ENCODE measurements at places on chromosomes 4 and X.
A peak's percentile ranks its signal among the peaks of the same experiment; 100 is the strongest.

GRCh38 chr4:53717064-53717549 is 125.8 kb upstream of the LNX1 start:
- no peak for DNase-seq

GRCh38 chr4:89371614-89372013 is 64.0 kb upstream of the GPRIN3 start:
- DNase-seq = no peak

DNA sequence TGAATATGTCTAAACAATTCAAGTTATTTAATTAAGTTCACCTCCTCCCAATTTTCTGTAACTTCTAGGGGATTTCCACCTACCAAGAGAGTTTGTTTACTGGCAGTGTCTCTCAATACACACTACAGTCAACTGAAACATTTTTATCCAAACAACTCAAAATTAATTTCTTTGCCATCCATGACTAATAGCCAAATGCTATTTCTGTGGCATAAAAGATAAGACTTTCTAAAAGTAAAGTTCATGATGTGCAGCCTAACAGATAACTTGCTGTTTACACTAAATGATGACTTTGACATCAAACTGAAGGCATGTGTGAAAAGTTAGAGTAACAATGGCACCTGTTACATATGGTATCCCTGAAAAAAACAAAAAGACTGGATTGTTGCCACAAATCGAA is 7.3 kb downstream of the TAB3 start:
- no peak for DNase-seq

DNA sequence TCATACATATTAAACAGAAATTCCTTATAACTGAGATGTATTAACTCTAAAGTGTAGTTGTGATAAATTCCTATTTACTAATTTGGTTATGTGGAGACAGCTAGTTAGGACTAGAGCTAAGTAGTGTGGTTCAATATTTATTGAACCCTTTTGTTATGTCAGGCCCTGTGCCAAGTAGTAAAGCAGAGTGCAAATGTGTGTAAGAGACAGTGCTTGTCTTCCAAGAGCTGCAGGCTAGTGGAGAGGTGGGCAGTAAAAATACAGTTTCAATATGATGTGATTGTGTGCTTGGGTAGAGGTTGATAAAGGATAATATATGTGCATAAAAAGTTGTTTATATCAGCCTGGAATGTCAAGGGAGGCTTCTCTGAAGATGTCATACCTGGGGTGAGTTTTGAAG is 80.0 kb downstream of the TBC1D19 start:
- DNase-seq = no peak

GRCh38 chrX:148574237-148574973 is 74.0 kb downstream of the AFF2 start:
- no peak for DNase-seq

- no peak for DNase-seq
Observed at GRCh38 chr4:122583906-122584305, 37.0 kb downstream of the IL21 start.

DNA sequence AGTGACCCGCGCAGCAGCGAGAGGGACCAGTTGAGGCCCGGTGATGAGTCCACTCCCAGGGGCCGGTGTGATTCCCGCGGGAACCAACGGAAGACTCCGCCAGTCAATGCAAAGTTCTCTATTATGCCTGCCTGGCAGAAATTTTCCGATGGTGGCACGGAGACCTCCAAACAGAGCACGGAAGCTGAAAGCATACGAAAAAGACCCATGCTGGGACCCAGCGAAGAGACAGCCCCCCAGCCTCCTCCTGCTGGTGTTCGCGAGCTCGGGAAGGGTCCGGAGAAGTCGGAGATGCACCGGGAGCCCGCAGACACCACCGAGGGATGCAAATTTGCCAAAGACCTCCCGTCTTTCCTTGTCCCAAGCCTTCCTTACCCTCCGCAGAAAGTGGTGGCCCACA is 71.7 kb downstream of the AASDH start:
- no peak for DNase-seq

DNA sequence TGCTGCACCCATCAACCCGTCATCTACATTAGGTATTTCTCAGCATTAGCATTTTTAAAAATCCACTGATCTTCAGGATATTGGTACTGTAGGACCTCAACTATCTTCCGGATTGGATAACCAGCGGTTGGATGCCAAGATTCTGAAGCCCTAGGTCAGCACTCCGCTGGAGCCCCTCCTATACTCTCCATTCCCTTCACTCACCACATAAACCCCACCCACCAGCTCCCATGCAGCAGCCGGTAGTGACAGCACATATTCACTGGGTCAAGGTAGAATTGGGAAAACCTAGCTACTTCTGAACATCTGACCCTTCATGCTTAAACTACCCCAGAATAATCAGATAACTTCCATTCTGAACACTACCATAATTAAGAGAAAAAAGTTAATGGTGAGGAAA is 134.9 kb downstream of the CORIN start:
- DNase-seq = no peak

DNA sequence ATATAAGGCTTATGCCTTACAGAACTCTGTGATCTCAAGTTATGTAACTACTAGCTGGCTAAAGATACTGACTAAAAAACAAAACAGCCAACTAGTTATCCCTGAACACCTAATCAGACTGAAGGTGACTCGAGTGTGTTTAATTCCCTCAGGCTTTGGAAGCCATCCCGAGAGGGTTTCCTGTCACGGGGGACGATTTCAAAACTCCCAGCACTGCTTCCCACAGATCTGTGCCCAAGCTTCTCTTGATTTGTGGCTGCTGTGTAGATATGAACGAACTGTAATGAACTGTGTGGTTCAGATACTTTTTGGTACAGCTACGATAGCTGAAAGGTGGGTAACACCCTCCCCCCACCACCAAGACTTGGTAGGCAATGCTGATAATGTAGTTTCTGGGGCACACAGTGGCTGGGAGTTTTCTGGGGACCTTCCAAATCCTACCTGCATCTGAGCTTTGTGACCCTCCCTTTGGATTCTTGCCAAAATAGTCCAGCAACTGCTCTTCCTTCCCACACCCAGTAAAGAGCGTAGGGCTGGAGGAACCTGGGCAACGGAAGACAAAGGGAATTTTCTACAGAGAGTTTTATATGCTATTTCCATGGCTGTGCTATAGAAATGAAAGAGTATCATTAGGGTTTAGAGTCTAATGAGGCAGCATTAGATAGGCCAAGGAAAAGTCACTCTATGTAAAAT is 148.8 kb downstream of the MGST2 start:
- no peak for DNase-seq

DNA sequence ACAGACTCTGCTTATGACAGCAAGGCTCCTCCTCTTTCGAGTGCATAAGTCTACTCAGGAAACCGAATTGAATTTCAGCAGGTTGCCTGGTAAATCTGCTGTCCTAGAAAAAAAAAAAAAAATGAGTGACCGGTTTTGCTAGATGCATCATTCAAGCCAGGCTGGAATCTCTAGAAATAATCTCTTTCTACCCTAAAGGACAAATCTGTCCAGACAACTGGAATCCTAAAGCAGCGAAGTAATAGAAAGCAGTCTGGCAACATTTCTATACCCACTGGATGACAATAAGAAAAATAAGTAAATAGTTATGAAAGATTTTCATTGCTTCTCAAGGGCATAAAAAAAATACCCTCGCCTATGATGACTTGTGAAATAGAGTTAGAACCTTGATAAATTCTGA is 703.5 kb downstream of the RPA4 start:
- no peak for DNase-seq

- no peak for DNase-seq
Observed at GRCh38 chrX:139093201-139093600, 381.7 kb upstream of the FGF13 start.

GRCh38 chr4:111689214-111689613 is 456.0 kb upstream of the FAM241A start:
- no peak for DNase-seq

GRCh38 chr4:45147866-45148265 is 421.5 kb upstream of the GNPDA2 start:
- no peak for DNase-seq

DNA sequence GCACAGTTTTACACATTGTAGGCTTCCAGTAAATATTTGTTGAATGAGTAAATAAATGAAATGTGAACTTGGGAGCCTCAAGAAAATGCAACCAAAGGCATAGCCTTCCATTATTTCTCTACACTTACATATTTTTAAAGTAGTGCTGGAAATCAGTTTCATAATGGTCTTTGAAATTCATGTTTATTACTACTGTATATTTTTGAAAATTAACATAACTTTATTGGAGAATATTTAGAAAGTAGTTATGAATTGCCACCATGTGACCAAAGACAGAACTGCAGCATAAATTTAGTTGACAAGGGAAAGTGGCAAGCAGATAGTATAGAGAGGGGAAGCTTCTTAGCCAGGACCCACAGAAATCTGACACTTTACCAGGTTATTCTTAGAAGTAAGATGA is 6.4 kb downstream of the TCEAL8 start:
- no peak for DNase-seq

- DNase-seq = no peak
Observed at GRCh38 chr4:119559044-119559647, 69.5 kb downstream of the PDE5A start.

DNA sequence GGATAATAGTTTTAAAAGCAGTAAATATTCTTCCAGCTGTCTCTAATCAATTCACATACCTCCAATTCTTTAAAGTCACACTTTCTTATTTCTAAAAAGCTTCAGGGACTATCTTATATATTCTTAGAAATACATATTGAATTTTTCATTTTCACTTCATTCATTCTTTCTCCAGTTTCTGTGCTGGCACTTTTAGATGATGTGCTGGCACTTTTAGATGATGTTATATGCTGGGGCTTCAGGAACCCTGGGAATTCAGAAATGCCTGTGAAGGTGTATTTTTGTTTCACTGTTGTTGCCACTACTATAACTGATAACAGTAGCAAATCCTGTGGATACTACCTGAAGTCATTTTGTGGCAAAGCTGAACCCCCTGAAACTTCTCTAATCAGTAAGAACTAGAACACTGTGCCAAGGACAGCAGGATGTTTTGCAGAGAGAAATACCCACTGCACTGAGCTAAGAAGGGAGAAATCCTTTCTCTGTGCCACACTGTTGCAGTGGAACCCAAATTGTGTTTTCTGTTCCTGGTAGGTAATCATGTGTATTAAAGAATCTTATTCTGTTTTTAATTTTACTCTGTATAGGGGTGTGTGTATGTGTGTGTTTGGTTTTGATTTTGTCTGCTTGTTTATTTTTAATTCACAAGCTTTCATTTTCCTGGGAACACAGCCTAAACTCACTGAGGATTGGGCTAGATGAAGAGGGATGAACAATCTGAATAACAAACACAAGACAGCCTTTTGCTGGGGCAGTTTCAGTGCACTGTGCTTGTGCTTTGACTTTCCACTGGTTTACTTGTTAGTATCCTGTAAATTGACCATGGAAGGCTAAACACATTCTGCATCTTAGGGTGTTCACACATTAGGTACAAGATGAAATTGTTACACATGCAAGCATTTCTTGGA is 898.3 kb downstream of the CCSER1 start:
- DNase-seq = no peak

DNA sequence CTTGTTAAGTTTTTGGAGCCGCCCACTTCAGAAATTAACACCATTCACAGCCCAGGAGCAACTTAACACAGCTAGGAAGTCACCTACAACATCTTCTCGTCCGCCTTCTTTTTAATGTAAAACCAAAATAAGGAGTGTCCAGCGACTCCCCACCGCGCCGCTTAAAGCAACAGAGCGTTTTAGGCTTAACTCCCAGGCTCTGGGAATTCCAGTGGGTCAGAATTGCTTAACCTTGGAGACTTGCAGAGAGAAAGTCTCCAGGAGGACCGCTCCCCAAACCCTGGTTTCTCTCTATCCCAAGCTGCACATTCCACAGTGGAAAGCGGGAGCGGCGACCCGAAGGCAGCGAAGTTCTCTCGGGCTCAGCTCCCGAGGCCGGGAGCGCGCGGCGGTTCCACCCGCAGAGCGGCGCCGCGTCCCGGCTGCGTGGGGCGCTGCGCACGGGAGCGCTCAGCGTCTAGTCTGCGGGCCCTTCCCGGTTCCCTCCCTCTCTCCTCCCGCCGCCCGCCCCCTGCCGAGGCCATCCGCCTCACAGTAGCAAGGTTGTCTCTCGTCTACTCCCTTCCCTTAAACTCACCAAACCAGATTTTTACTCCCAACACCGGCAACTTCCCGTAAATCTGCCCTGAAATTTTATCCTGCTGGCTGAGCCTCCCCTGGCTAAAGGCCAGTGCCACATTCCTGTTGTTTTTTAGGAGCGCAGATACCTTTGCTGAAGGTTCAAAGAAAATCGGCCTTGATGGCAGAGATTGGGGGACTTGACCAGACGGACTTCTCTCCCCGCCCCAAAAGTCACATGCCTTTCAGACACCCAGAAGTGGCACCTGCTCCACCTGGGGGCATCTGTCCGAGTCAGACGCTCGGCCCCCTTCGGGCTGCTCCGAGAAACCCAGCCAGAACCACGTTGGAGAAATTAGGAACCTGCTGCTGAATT is at the start of gene RBM47:
RBM47 (minus strand) TSS at position 464 of the 934 bp plus-strand sequence. CDS start 190,971 bp downstream, outside the sequence.
- peak; percentile 77 for DNase-seq

- DNase-seq = no peak
Observed at GRCh38 chrX:147710301-147710700, 201.4 kb upstream of the FMR1 start.

All from RWPE2 (cell line).